Keratinocyte (primary cell): ENCODE measurements at places on chromosomes 5 and 9. TPM values are rescaled to one million over a fixed set of nuclear protein-coding genes. Genes with fewer than 3 reads are reported as not detected.

DNA sequence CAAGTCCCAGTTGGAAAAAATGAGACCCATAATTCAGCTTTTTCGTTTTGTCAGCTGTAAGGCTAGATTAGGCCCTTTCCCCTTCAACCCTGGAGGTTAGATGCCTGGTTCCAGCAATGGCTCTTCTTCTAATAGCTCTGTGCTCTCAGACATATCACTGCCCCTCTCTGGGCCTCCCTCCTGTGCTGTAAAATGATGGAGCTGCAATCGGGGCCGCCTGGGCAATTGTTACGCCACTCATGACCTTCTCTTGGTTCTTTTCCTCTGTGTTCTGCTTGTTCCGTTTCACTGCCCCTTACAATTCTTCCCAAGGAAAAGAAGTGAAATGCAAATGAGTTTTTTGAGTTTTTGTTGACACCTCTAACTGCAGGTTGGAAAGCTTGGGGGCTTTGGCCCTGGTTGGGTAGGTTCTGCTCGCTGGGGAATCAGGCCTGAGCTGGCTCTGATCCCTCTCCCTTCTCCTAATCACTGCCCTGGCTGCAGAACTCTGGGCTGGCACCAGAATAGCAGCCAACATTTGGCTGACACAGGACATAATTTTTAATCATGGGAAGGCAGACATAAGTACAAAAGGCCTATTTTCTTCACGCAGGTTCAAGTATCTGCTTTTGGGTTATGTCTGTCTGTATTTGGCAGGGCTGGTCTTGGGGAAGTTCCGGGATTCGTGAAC lies 110.9 kb downstream of the FOXD1 start:
- no peak for DNase-seq

- peak; percentile 45 for DNase-seq
Measured at GRCh38 chr9:127058645-127059021, 63.8 kb downstream of the ANGPTL2 start.

DNA sequence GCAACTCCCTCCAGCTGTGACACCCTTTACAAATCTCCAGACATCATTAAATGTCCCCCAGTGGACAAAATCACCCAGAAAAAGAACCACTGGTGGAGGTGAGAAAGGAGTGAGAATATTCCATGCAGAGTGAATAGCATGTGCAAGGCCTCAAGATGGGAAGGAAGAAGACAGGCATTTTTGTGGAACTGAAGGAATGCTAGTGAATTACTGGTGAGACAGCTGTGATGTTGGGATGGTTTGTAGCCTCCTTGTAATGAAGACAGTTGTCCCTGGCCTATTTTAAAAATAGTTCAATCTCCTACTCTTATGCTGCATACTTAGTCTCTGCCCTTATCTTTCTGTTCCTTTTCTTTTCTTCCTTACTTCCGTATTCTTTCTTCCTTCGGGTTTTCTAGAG lies 124.9 kb upstream of the RPS23 start:
- DNase-seq, result no peak

- DNase-seq, result no peak
Measured at GRCh38 chr9:121302786-121303185, 34.8 kb downstream of the GSN start.

DNA sequence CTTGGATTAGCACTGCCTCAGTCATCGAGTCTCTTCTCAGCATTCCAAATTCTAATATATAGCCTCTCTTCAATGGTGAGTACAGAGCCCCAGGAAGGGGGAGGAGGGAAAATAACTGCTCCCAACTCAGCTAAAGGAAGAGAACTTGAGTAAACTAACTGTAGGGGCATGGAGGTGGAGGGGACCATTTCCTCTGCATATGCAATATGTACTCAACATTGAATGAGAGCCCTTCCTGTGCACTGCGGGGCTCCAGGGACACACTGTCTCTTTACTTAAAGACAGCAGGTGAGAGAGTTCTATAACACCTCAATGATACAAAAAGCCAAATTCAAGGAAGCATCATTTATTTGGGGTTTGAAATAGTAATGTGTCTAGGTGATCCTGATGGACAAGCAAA lies 75.1 kb downstream of the GNAQ start:
- no peak for DNase-seq

GRCh38 chr9:69970001-69970533 lies 73.6 kb upstream of the MAMDC2 start:
- DNase-seq, result no peak

- DNase-seq, result no peak
Measured at GRCh38 chr9:127923046-127923445, 6.2 kb upstream of the ST6GALNAC4 start.

Gene IL3
- polyA plus RNA-seq, result not detected in 3 replicates

Gene CARTPT
- not detected in 3 replicates for polyA plus RNA-seq

Gene PCDHA8
- polyA plus RNA-seq, result not detected in 3 replicates
